Substantia nigra (tissue), 51 donors: ENCODE measurements at places on chromosomes 5 and 9.
A peak's percentile ranks its signal among the peaks of the same experiment; 100 is the strongest.

DNA sequence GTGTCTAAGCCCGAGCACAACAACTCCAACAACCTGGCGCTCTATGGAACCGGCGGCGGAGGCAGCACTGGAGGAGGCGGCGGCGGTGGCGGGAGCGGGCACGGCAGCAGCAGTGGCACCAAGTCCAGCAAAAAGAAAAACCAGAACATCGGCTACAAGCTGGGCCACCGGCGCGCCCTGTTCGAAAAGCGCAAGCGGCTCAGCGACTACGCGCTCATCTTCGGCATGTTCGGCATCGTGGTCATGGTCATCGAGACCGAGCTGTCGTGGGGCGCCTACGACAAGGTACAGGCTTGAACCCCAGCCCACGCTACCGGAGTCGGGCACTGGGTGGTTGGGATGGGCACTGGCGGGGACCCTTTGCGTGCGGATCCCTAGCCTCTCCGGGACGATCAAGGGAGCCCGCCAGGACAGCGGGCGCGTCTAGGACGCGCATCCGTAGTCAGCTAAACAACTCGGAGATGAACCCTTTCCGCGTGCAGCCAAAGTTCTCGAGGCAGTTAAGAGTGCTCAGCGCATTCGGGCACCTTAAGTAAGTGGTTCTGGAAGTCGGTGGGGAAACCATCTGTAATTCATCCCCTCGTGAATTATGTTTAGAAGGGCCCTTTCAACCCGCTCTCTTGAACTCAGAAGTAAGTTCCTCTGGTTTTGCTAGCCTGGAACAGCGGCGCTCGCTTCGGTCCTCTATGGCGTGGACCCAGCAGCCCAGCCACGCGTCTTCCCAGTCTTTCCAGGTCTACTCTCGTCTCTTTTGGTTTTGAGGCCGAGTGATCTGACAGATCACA lies 1.3 kb downstream of the KCNN2 start:
- no peak for DNase-seq

GRCh38 chr5:142784401-142784955 lies 14.3 kb downstream of the ARHGAP26 start:
- DNase-seq = no peak

DNA sequence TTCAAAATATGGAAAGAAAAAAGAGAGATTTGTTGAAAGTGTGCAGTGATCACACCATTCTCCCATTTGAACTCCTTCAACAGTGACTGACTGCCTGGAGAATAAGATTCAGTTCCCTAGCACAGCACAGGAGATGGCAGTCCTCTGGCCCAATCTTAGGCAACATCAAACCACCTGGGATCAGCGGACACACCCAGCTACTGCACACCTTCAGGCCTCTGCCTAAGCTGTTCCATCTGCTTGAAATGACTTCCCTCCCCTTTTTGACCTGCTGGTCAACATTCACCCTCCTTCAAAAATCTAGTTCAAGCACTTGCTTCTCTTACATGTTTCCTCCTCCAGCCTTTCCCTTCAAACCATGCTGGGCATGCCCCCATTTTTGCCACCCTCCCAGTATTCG lies 4.5 kb downstream of the MAPK9 start:
- DNase-seq = no peak

DNA sequence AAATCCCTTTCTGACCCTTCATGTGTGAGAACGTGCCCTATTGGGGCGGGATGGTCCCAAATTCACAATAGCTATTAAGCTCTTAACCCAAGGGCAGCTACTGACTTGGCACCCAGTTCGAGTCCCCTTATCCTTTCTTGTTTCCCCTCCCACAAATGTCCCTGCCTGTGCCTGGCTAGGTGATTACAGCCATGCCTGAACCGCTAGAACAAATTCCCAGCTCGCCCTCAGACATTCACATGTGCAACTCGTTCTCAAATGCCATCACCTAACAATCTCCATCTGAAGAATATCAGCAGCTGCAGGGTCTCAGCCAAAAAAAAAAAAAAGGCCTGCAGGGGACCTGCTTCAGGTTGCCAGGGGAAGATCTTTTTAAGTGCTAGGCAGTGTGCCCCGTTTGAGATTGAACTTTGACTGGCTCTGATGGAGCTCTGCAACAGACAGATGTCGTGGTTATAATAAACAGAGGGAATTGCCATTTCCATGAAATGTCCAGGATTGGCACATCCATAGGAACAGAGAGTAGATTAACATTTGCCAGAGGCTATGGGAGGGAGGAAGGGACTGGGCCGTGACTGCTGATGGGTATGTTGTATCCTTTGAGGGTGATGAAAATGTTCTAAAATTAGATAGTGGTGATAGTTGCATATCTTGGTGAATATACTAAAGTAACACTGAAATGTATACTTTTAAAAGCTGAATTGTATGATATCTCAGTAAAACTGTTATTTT lies 347.2 kb upstream of the WWC1 start:
- DNase-seq = no peak

GRCh38 chr5:102902135-102902448 lies 147.0 kb downstream of the PAM start:
- DNase-seq = no peak

DNA sequence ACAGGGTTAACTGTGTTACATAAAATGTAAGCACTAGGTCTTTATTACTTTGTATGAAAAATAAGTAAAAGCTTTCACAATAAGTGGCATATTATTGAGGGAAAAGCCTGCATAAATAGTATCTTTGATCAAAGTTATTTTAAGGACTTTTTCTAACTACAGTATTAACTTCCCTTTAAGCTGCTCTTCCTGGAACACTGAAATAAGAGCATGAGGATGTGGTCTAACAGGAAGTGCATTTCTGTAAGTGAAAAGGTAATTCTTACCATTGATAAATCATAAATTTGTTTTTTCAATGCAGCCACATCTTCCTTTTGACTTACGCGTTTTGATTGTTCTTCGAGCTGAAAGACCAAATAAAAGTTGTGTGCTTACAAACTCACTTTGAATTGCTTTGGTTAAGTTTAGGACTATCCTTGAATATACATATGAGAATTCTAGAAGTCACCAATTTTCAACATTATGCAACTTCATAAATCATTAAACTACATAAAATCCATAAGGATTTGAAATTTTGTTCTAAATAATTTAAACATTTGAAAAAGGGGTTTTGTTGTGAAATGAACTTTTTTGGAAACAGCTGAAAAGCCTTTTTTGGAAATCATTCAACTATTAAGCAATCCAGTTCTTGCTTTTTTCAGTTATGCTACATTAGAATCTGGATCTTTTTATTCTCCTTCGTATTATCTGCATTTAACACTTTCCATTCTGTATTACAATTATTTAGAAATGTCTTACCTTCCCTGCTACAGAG lies 50.6 kb downstream of the RASEF start:
- DNase-seq = no peak

DNA sequence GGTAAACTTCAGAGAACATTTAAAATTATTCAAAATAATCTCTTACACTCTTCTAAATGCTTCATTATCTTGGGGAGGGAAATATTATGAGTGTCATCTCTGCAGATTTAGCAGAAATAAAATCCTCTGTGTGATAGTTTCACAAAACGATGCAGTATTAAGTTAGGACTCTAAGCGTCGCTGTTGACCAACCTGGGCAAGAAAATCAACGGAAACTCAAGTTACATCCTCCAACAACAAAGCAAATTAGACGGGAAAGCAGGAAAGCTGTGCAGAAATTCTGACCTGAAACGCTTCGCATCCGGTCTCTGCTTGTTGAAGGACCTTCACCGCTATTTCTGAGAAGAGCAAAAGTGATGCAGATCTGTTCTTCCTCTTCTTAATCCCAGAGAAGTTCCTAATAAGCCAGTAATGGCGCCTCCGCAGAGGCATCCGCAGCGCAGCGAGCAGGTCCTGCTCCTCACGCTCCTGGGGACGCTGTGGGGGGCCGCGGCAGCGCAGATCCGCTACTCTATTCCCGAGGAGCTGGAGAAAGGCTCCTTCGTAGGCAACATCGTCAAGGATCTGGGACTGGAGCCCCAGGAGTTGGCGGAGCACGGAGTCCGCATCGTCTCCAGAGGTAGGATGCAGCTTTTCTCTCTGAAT lies at the start of gene PCDHGA6:
TSS of gene PCDHGA6 (plus strand) at position 219 of the 645 bp plus-strand sequence. CDS start at position 412, 193 bp downstream.
- DNase-seq = no peak

GRCh38 chr9:20186823-20187222 lies 398.0 kb upstream of the SLC24A2 start:
- DNase-seq = no peak

- peak; percentile 35 for DNase-seq
These were observed at the start of gene SOWAHA for GRCh38 chr5:132812781-132813598. Gene SOWAHA (plus strand): TSS chr5:132813302. CDS start chr5:132813622, 320 bp downstream.

DNA sequence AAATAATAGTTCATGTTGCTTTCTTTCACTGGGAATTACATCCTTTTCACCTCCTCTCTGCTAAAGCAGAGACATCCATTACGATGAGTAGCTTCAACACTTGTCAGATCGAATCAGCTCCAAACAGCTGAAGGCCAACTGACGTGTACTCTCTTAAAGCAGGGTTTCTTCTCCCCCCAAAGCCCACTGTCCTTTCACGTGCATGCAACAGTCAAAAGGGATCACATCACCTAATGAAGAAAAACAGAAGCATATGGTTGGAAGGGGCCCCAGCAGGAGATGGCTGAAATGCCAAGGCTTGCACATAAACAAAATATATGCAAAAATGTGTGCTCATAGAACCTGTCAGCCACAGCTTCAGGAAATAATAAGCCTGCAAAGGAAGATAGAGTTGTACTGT lies 421.6 kb downstream of the ANXA1 start:
- DNase-seq = no peak

DNA sequence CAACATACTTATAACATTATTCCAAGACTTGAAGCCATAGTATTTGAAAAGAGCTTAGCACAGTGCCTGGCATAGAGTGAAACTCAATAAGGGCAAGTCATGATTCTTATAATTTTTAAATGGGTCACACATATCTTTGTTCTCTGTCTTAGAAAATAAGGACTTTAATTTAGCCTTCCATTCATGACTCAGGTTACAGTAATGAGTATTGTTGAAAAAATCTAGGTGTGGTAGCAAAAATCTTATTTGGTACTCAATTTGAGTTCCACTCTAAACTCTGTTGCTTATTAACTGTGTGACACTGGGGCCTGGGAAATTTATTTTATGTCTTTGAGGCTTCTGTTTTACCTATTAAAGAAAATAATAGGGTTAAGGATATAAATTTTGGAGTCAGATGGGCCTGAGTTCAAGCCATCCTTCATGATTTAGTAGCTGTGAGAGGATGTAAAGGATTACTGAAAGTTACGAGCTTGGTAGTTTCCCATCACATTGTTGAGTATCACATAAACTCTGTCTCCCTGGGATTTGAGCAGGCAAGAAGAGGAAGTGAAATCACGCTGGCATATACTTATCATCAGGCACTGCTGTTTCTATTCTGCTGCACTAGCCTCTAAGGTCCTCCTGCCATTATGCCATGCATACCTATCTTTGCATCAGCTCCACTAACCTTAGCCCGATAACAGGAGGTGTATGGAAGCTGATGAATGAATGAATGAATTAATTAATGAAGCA lies 1.5 kb downstream of the SPINK9 start:
- DNase-seq = no peak

- DNase-seq = no peak
These were observed 25.6 kb downstream of the PDZD2 start for GRCh38 chr5:31664566-31664965.

GRCh38 chr9:36504156-36504555 lies 68.5 kb upstream of the MELK start:
- DNase-seq = no peak

DNA sequence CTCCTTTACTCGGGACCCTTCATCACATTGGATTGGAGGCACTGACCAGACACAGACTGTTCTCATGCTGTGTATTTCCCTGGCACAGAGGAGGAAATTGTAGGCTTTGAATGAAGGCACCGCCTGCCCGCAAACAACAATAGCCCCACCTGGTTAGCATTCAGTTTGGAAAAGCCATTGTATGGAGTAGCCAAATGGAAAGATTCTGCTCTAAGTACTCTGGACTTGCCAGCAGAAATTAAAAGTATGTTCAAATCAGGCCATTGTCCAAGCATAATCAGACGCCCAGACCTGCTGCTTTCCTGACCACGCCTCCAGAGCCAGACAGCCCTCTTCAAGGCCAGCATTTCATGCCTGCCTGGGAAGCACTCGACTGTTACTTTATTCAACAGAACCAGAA lies 8.0 kb upstream of the SEMA4D start:
- DNase-seq = no peak

GRCh38 chr5:43619911-43620310 lies 16.9 kb downstream of the NNT start:
- no peak for DNase-seq

DNA sequence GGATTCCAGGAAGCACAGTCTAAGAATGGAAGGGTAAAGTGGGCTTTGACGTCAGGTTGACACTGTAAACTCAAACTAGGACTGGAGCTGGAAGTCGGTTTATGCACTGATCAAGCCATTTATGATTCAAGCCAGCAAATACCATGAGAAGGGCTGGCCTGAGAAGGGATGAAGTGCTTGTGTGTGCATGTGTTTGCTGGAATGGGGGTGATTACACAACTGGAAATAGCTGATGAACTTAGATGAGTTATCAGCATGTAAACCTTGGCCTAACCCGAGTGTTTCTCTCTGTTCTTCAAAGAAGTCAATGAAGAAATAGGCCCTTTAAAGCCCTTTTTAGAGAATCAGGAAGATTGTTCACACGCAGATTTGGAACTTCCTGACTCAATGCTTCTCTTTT lies 287.6 kb downstream of the RFX3 start:
- no peak for DNase-seq

GRCh38 chr5:5220901-5221631 lies 80.9 kb downstream of the ADAMTS16 start:
- DNase-seq = no peak

- no peak for DNase-seq
These were observed 63.9 kb downstream of the C9orf152 start for GRCh38 chr9:110143950-110144545.

DNA sequence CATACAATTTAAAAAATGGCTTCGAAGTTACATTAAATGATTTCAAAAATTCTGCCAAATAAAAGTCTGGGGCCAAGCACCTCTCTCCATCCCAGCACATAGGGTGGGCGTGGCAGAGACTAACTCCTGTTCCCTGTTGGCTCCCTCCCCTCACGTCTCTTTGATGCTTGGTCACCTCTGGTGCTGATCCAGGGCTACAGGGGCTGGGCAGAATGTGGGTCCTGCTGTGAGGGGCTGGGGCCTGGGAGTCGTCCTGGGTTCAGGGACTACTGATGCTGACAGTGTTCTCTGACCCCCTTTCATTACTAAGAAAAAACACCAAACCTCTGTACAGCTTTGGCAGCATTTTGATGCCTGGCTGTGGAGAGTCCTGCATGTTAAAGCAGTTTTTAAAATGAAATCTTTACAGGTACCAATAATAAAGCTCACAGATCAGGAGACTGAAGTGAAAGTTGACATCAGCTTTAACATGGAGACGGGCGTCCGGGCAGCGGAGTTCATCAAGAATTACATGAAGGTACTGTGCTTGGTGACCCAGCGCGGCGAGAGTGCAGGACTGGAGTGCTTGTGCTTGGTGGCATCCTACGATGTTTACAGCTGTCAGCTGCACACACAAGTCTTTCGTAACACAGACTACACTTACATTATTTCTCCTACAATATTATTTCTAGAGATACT lies 29.0 kb downstream of the TENT4A start:
- no peak for DNase-seq

DNA sequence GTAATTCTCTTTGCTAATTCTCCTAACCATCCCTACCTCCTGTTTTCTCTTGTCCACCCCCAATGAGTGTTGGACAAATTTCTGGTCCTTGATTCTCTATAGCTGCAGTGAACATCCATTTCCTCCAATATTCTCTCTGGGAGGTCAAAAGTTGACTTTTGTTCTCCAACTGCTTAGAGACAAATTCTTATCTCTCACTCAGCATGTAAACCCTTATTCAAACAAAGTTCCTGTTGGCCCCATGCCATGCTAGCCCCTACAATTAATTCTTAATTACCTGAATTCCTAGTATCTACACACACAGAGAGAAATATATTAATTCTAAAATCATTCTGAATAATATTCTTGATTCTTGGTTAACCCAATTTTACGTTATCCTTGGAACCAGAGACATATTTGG lies 472.9 kb upstream of the ACTBL2 start:
- DNase-seq = no peak
